Left renal pelvis (tissue), 4 donors: ENCODE measurements at places on chromosomes 1 and 21.
A peak's percentile ranks its signal among the peaks of the same experiment; 100 is the strongest.

- peak; percentile 82 for DNase-seq
Measured at GRCh38 chr1:38834937-38835827, 24.4 kb downstream of the RRAGC start.

GRCh38 chr1:61260171-61260570 lies 177.8 kb downstream of the NFIA start:
- no peak for DNase-seq

DNA sequence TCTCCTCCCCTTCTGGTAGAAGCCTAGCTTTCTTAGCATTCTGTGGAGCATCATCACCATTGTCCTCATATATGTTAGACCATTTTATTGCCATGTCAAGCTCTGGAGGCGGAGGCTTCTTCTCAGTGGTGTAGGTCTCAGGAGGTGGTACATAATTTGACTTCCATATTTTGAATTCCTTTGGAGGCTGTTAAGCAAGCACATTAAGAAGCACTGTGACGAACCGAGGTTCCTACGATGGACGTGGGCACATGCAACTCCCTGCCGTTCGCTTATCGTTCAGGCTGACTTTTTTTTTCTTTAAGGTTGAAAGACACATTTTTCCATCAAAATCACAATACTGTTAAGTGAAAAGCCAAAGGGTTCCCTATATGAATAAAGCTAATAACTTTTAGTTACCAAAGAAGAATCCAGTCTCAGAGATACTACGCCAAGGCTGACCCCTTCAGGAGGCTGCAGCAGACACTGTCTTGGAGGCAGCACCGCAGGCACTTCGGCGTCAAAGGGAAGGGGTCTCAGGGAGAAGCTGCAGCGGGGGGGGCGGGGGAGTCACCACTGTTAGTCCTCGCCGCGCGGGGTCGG lies 835 bp downstream of the C1orf52 start:
- DNase-seq: no peak

DNA sequence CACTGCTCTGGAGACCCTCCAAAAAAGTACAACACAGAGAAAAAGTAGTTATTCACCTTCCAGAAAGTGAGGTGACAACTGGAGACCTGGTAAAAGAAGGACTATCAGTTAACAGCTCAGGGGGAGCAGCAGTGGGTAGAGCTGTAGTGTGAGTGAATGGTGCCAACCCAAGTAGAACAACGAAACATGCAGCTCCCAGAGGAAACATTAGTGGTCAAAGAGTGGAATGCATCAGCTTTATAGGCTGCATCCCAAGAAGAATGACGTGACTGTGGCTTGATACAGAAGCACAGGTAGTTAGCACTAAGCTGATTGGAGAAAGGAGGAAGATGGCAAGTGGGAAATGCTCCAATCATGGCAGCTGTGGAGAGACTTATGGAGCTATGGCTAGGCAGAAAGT lies 275.7 kb upstream of the CAMK1G start:
- DNase-seq: no peak

DNA sequence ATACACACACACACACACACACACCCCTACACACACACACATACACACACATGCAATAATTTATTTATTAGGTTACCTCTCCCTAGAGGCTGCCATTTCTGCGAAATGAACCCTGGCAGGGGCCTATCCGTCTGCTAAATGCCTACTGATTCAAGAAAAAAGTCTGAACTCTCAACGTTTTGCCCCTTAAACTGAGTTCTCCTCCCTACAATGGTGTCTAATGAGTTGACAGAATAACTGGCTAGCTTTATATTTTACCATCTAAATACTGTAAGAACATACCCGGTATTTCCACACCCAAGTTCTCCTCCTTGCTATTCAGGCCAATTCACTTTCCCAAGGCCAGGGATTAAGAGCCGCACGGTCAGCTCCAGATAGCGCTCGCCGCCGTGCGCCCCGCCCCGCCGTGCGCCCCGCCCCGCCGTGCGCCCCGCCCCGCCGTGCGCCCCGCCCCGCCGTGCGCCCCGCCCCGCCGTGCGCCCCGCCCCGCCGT lies 339 bp upstream of the RNPC3 start:
- no peak for DNase-seq

- DNase-seq: no peak
Measured at GRCh38 chr1:245313576-245313975, 158.8 kb downstream of the KIF26B start.
